HFF-Myc (cell line): ENCODE measurements at places on chromosomes 13 and 19.

DNA sequence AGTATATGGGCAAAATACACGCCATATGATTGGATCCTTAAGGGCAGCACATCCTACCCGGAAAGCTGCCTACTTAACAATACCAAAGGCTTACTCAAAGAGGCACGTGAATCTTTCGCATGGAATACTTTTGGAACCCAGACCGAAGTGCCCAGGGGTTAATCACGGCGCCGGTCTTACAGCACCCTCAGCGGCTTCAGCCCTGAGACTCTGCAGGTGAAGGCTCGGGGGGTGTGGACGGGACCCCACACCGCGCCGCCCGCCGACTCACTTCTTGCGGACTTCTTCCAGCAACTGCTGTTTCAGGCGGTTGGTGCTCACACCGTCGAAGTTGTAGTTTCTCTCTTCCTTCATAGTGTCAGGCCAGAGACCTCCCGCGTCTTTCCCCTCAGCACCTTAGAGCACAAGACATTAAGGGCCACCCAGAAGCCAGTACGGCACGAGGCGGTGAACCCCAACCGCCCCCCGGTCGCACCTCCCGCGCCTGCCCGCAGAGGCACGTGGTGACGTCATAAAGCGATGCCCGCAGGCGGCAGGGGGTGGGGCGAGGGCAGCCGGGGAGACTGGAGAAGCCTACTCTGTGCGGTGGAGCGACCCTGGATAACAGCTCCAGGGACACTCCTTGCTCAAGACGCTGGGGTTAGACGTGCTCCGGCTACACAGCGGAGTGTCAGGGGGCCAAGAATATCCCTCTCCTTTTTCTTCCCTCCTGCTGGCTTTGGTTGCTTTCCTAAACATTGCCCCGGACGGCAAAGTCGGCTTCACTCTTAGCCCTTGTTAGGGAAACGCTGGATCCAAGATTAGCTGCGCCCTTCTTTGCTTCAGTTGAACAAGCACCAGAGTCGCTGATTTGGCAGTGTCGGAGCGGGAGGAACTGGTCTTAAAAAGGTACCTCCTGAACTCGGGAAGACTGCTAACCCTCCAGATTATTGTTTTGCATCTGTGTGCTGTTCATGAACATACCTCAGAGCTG lies at the start of gene CCDC169:
Gene CCDC169 (minus strand): TSS at position 449 of the 973 bp plus-strand sequence. CDS start 95 bp downstream, at position 354.
- no peak for DNase-seq

GRCh38 chr13:63198071-63198470 lies 1782.4 kb upstream of the PCDH20 start:
- no peak for DNase-seq

DNA sequence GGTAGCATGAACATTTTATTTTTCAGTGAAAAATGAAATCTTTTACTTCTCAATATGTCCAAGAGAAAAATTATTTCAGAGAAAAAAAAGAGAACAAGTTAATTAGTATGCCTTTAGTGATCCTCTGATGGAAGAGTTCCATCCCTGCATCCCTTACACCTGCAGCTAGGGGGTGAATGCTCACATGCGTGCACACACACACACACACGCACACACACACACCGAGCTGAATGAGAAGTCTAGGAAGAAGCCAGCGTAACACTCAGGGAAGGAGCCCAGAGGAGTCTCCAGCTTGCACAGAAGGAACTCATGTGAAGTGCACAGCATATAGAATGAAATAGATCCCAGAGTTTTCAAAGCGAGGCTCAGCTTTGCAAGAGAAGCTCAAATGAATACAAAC lies 510.5 kb downstream of the IRS2 start:
- no peak for DNase-seq

DNA sequence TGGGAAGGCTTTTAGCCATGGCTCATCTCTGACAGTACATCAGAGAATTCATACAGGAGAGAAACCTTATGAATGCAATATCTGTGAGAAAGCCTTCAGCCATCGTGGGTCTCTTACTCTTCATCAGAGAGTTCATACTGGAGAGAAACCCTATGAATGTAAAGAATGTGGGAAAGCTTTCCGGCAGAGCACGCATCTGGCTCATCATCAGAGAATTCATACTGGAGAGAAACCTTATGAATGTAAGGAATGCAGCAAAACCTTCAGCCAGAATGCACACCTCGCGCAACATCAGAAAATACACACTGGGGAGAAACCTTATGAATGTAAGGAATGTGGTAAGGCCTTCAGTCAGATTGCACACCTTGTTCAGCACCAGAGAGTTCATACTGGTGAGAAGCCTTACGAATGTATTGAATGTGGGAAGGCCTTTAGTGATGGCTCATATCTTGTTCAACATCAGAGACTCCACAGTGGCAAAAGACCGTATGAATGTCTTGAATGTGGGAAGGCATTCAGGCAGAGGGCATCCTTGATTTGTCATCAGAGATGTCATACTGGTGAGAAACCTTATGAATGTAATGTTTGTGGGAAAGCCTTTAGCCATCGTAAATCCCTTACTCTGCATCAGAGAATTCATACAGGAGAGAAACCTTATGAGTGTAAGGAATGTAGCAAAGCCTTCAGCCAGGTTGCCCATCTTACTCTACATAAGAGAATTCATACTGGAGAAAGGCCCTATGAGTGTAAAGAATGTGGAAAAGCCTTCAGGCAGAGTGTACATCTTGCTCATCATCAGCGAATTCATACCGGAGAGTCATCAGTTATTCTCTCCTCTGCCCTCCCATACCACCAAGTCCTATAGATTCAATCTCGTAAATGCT lies 10.7 kb downstream of the ZNF470 start:
- DNase-seq: no peak

DNA sequence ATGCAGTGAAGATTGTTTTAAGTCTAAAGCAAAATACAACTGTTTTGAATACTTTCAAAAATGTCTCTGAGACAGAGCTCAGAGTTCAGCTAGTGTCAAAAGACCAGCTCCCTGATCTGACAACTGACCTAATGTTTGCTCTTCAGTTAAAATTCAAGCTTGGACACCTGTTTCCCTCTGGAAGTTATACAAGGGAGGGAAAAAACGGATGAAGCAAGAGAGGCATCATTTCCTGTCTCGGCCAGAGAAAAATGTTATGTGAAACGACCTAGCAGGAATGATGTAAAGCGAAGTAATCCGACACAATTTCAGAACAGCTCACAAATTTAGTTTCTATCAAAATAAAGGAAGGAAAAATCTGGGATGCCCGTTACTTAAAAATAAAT lies 59.4 kb downstream of the ZAR1L start:
- DNase-seq: no peak

- no peak for DNase-seq
Observed at GRCh38 chr13:64332048-64332447, 2898.1 kb downstream of the PCDH9 start.

DNA sequence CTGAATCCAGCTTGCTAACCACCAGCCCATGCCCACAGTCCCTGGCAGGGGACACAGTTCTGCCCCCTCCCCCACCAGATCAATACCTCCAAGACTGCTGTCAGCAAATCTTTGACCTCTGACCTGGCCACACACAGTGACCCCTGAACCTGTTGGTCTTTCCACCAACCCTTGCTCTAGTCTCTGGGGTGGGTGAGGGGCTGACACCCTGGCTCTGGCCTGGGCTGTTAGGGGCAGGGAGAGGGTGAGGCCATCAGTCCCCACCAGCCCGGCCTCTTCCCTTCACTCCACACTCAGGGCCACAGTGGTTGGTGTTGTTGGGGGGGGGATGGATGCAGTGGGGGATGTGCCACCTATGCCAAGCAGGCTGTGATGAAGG lies 21.8 kb upstream of the SLC7A10 start:
- no peak for DNase-seq

GRCh38 chr13:79306650-79307049 lies 99.4 kb downstream of the RBM26 start:
- DNase-seq: no peak

GRCh38 chr19:41703602-41704293 lies 4.7 kb upstream of the CEACAM5 start:
- no peak for DNase-seq

GRCh38 chr19:33064458-33064791 lies 263 bp downstream of the RHPN2 start:
- no peak for DNase-seq

DNA sequence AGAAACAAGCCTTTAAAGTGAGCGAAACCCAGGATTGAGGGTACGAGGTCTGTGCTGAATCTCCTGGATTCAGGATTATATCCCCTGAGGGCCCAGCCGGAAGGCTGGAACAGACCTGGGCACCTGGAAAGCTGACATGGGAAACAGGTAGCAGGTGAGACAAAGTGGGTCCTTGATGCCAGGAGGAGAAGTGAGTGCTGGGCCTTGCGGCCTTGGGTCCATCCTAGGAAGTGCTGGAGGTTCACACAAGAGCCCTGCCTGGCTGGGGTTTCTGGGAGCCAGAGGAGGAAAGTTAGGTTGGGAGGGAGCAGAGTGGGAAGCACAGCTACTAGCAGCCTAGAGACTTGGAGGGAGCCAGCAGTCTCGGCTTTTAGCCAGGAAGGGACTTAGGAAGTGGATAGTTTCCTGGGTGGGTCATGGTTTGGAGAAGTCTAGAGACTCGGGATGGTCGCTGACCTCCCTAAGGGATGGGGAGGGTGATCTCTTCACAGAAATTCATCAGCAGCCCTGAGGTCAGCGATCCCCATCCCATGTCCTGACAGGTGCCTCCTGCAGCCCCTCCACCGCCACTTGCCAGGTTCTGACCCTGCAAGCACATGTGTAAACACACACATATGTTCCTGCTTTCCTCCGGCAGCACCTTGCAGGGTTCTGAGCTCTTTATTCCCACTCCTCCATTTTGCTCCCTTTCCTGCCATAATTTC lies 29.4 kb upstream of the ZNF492 start:
- DNase-seq: no peak

- DNase-seq: no peak
Observed at GRCh38 chr13:39016787-39017186, 21.1 kb downstream of the PROSER1 start.

DNA sequence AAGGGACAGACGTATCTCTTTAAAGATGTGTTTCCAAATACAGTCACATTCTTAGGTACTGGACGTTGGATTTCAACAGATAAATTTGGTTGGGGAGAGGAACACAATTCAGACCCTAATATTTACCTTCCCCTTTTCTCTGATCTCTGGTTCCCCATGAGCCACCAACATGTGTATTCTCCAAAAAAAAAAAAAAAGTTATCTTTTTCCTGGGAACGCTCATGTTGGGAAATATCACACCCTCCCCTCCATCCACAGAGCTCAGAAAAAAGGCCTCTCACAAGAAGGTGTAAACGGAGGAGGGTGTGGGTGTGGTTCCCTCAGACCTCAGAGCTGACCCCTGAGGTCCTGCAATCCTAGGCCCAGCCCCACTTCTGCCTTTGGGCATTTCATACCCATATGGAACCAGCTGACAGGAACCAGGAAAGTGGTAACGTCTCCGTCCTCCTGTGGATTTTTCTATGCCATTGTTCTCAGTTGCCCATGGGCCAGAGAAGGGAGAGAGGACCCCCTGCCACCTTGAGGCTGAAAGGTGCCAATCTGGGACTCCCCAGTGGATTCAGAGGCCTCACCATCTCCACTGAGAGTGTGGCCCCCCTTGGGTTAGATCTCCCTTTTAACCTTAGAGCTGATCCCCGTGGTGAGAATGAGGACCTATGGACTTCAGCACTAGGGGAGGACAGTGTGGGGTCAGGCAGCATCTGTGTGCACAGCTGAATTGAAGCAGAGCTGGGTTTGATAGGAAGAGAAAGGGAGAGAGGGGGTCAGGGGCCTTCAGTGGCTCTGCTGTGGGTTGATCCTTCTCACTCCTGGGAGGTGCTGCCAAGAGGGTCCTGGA lies 8.4 kb upstream of the SIGLEC12 start:
- DNase-seq: no peak

DNA sequence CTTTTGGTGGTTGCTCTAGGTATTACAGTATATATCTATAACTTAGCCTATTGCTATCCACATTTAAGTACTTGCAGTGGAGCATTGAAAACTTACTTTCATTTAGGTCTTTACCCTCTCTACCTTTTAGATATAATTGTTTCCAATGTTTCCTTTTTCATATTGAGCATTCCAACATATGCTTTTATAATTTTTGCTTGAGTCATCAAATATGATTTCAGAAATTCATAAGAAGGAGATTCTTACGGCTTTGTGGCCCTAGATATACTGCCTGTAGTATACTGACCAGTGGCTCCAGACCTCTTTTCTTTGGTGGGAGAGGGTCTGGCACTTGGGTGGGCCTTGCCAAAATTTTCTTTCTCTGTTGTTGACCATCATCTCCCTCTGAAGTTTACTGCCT lies 32.8 kb upstream of the ZNF850 start:
- no peak for DNase-seq

- DNase-seq: no peak
Observed at GRCh38 chr13:41383386-41383785, 72.3 kb downstream of the NAA16 start.

- peak; percentile 1 for DNase-seq
Observed at GRCh38 chr13:62747629-62748028, 1332.0 kb upstream of the PCDH20 start.

DNA sequence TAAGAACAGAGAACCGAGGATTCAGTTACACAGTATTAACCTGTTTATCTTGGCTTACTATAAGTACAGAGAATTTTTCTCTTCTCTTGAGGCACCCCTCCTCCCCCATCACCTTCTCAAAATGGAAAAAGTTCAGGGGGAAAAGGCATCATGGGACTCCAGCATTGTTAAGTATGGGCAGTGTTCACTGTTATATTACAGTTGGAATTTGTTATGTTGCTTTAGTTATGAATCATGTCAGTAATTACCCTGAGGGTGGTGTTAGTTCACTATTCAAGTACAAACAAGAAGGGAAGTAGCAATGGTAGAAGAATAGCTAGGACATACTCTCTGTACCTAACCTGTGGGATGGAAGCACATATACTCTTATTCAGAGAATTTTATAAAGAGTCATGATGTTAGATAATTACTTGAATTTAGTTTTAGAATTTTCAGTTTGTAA lies 12.0 kb downstream of the LPAR6 start:
- DNase-seq: peak; percentile 32

- DNase-seq: no peak
Observed at GRCh38 chr19:31959527-31960018, 385.8 kb upstream of the ZNF507 start.

GRCh38 chr19:43618921-43619261 lies 538 bp downstream of the ZNF428 start:
- DNase-seq: no peak

DNA sequence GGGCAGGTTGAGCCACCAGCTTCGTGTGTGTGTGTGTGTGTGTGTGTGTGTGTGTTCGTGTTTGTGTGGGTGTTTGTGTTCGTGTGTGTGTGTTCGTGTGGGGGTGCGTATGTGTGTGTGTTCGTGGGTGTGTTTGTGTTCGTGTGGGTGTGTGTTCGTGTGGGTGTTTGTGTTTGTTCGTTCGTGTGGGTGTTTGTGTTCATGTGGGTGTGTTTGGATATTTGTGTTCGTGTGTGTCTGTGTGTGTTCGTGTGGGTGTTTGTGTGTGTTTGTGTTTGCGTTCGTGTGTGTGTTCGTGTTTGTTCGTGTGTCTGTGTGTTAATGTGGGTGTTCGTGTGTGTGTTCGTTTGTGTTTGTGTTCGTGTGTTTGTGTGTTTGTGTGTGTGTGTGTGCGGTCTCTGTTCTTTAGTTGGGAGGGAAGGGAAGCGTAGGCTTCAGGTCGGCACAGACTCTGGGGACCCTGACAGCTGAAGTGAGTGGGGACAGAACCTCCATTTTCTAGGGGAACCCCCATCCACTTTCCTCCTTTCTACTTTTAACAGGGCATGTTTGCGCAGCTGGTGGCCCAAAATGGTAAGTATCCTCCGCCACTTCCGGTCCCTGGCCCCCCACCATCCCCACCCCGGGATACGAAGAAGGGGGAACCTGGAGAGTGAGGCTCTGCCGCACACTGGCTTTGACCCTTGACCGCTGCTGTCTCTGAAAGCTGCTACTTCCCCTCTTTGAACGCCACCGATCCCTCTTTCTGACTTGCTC lies 1.6 kb downstream of the TNFSF9 start:
- no peak for DNase-seq

GRCh38 chr13:99228737-99229691 lies 28.4 kb downstream of the UBAC2 start:
- no peak for DNase-seq

GRCh38 chr19:40191836-40192646 lies 815 bp downstream of the MAP3K10 start:
- no peak for DNase-seq
